ENCODE measurements at places on chromosomes 11 and 22.

GRCh38 chr22:49734390-49734789 is 93.3 kb downstream of the BRD1 start:
- no peak for DNase-seq

DNA sequence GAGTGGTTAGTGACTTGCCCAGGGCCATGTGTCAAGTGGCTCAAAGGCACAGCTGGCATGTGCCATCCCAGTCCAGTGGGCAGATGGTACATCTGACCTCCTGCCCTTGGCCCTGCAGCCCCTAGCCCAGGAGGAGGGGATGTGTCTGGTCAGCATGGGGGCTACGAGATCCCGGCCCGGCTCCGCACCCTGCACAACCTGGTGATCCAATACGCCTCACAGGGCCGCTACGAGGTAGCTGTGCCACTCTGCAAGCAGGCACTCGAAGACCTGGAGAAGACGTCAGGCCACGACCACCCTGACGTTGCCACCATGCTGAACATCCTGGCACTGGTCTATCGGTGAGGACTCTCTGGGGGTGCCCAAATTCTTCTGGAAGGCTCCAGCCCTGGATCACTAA is 5.7 kb upstream of the RAB1B start:
- no peak for DNase-seq

DNA sequence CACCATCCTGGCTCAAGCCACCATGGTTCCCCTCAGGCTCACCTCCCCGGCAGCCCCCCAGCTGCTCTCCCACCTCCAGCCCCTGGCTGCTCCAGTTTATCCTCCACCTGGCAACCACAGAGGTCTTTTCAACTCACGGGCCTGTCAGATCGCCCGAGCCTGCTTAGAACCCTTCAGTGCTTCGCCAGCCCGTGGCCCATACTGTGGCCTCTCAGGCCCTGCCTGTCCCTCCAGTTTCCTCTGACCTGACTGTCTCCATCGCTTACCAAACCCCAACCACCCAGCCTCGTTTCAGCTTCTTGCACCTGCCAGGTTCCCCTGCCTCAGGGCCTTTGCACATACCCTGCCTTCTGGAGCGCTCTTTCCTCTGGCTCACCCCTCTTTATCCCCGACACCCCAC is 6.9 kb downstream of the KCNC1 start:
- no peak for DNase-seq

DNA sequence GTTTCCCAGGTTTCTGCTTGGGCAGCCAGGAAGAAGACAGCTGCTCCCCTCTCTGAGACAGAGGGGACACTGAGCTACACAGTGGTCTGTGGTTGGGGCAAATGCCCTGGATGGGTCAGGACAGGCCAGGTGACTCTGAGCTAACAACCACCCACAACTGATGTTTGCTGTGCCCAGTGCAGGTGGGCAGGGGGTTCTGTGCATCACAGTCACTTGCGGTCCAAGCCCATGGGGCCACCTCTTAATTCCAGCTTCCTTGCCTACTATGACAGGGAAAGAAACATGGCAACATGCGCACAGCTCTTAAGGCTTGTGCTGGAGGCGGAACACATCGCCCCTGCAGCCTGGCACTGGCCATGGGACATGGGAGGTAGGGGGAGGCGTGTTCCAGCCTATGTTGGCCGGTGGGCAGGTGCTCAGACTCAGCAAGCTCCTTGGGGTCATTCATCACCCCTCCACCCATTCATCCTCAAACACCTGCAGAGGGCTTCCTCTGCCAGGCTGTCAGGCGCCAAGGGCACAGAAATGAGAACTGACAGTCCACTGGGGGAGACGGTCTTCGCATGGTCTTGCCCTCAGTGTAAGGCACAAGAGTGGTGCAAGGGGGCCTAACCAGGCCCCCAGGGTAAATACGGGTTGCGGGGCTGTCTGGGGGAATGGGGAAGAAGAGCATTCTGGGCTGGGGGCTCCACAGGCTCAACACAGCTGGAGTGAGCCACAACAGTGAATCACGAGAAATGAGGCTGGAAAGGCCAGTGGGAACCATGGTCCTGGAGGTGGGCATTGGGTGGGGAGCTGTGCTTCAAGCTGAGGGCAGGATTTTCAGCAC is 55.6 kb downstream of the ARFGAP3 start:
- DNase-seq = no peak

GRCh38 chr11:123258877-123259276 is 63.8 kb upstream of the CLMP start:
- no peak for DNase-seq

DNA sequence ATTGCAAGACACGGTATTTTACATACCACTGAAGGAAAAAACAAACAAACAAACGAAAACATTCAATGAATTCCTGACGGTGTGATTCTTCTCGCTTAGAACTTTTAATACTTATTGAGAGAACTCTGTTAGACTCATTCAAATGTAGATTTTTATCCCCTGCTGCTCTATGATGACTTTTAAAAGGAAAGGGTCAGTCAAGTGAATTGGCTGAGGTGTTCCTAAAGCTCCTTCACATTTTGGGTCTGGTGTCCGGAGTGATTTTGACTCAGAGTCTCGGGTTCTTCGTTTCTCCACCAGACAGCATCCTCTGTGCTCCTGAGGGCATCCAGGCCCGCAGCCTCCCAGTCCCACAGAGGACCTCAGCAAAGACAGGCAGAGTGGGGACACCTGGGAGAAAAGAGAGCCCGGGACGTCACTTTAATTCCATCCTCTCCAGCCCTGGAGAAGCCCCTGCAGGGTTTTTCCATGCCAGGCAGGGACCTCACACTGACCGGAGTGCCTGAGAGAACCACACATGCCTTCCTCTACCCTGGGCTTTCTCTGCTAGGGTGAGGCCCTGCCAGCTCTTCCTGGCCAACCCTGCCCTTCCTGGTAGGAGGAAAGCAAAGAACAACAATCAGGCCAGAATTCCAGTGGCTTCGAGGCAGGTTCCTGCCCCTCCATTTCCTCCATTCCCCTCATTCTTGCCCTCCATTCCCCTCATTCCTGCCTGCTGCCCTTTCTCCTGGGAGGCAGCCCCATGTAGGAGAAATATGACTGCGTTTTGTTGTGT is 1.4 kb upstream of the CSF2RB start:
- no peak for DNase-seq

GRCh38 chr22:34800260-34800980 is 265.5 kb upstream of the ISX start:
- no peak for DNase-seq

- DNase-seq = peak; percentile 58
These were observed 234.7 kb upstream of the CCDC90B start for GRCh38 chr11:83520849-83521248.

DNA sequence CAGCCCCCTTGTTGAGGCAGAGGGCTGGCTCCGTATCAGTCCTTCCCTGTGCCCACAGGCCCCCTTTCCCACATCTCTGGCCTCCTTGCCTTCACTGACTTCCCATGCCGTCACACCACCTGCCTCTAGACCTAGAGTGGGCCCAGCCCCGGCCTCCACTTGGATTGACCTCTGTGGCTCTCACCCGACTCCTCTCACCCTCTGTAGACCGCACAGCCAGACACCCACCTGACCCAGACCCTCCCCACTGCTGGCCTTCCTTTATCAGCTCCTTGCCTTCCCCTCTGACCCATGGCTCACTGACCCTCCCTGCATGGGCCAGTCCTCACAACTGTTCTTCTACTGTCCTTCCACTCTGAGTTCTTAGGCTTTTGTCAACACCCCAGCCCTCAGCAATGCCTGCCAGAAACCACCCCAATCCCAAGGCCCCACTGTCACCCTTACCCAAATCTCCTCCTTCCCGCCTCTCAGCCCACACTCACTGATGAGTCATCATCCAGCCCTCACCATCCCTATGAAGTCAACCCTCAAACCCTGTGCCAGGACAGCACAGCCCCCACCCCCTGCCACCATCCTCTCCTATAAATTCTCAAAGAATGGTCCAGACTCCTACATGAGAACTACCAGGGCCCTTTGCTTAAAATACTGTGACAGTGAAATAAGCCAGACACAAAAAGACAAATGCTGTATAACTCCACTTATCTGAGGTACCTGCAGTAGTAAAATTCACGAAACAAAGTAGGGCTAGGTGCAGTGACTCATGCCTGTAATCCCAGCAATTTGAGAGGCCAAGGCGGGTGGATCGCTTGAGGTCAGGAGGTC is 53.4 kb downstream of the SCGB1A1 start:
- DNase-seq = no peak

GRCh38 chr11:133064961-133065360 is 467.3 kb downstream of the OPCML start:
- no peak for DNase-seq

DNA sequence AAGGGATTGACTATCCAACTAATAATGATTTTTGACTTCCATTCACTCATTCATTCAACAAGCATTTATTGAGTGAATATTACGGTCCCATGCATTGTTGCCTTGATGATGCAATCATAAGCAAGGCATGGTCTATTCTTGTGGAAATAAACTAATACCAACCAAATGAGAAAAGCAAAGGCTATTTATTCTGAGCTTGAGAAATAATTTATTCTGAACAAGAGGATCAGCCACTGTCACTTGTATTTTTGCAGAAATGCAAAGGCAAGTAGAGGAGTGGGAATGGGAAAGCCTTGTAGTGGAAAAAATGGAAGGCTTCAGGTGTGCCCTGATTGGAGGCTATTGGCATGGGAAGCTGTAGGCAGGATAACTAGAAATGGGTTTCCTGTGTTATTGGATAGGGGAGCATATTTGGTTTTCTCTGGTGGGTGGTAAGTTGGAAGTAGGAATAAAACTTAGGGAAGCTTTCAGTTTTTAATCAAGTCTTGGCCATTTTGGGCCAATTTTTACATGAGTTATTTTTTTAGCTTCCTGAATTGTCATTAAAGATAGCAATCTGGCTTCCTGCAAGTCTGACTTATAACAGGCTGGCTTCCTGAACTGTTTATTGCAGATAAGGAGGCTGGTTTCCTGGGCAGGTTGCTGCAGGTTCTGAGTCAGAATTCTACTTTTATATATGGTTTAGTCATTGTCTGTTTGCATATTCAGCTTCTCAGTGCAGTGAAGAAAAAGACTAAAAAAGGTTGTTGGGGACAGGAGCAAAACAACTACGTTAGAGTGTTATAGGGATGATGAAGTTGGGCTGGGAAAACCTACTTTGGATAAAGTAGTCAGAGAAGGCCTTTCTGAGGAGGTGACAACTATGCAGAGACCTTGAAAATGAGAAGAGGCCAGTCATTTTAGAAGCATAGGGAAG is 106.7 kb downstream of the APIP start:
- no peak for DNase-seq

- peak; percentile 24 for DNase-seq
These were observed 44.2 kb downstream of the LMO1 start for GRCh38 chr11:8219257-8220021.

Data from NCI-H1417 (cell line).